ENCODE measurements at places on chromosomes 6 and 20.

DNA sequence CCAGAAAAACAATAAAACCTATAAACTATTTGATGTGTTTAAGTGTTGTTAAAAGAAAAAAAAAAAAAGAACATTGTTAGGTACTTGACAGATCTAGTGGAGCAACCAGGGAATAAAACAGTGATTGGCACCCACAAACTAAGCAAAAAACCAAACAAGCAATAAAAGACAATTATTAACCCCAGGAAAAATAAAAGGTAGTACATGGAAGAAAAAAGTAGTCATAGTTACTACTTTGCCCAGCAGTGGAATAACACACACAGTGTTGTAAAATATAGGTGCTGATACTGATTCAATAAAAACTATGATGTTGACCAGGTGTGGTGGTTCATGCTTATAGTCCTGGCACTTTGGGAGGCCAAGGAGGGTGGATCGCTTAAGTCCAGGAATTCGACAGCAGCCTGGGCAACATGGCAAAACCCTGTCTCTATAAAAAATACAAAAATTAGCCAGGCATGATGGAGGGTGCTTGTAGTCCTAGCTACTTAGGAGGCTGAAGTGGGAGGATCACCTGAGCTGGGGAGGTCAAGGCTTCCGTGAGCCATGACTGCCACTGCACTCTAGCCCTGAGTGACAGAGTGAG is 43.9 kb downstream of the PIGU start:
- DNase-seq = no peak

DNA sequence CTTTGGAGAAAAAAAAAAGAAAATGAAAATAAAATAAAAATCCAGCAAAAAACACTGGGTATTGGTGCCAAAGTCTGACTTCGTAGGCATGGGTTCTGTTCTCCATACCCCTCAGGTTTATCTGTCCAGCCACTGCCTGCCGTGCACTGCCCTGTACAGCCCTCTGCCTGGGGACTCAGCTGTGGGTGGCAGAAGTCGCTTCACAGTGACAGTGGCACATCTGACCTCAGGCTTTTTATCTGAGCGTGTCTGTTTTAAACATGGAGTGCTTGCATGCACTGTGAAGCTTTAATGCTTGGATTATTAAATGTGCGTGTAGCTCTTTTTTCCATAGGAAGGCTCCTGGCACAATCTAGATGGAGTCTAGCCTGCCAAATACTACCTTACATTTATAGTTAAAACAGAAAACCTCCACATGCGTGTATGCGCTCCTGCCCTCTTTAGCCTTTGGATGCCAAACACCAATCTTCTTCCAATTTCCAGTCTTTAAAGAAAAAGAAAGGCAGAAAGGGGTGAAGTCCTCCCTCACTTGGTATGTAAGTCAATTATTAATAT is 375.5 kb downstream of the UTRN start:
- DNase-seq = no peak

- DNase-seq = no peak
Measured at GRCh38 chr6:12012558-12013306, 620 bp downstream of the HIVEP1 start.

GRCh38 chr20:16951876-16952275 is 203.7 kb downstream of the OTOR start:
- DNase-seq = no peak

DNA sequence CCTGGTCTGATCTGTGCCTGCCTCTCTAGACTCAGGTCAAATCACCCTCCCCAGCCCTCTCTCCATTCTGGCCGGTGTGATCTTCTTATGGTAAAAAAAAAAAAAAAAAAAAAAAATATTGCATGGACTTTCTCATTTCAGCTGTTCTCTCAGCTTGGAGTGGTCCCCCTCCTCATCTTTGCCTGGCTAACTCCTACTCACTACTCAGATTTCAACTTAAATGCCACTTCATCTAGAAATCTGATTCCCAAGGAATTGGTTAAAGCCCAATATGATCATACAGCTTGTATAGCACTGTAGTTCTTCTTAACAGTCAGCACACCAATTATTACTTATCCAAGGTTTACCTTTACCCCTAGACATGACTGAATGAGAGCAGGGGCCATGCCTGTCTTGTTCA is 105.9 kb upstream of the CARMIL1 start:
- DNase-seq = no peak

- no peak for DNase-seq
Measured at GRCh38 chr6:31764198-31764597, 1.7 kb downstream of the SAPCD1 start.

- DNase-seq = no peak
Measured at GRCh38 chr20:382291-383115, 1.9 kb downstream of the TRIB3 start.

GRCh38 chr6:6057442-6058053 is 50.8 kb upstream of the NRN1 start:
- DNase-seq = no peak

DNA sequence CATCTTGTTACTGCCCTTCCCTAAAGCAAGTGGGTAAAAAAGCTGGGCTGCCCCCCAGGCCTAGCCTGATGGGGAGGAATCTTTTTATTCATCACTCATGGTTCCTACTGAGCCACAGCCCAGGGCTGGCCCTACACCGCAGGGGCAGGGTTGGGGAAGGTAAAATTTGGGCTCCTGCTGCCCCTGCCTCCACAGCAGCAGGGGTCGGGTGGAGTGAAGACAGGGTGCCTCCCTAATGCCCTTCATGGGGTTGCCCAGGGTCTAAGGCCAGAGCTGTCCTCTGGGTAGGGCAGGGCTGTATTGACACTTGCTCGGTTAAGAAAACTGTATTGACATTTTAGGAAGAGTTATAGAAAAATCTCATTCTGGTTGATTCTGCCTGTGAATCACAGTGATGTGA is 8.9 kb upstream of the PSMG4 start:
- DNase-seq = no peak

GRCh38 chr6:116497113-116497676 is 14.2 kb upstream of the CALHM5 start:
- no peak for DNase-seq

DNA sequence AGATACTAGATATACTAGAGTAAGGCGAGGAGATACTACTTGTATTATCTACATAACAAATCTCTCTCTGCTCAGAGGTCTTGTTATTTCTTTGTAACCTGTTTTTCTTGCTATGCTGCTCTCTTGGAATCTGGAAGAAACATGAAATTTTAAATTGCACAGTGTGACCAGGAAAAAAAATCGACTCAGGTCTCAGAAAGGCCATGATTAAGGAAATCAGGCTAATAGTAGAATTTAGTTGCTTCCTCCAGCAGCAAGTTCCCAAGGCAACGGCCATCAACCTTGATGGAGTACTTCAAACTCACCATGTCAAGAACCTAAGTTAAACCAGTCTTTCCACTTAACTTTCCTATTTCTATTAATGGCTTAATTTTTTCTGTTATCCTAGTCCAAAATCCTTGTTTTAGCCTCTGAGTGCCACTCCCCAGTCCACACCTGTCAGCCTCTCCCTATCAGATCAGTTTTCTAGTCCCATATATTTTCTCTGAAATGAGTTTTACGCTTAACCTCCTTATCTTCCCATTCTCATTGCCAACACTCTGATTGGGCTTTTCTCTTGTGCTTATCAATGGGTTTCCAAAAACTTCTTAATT is 87.7 kb upstream of the BEND3 start:
- no peak for DNase-seq

DNA sequence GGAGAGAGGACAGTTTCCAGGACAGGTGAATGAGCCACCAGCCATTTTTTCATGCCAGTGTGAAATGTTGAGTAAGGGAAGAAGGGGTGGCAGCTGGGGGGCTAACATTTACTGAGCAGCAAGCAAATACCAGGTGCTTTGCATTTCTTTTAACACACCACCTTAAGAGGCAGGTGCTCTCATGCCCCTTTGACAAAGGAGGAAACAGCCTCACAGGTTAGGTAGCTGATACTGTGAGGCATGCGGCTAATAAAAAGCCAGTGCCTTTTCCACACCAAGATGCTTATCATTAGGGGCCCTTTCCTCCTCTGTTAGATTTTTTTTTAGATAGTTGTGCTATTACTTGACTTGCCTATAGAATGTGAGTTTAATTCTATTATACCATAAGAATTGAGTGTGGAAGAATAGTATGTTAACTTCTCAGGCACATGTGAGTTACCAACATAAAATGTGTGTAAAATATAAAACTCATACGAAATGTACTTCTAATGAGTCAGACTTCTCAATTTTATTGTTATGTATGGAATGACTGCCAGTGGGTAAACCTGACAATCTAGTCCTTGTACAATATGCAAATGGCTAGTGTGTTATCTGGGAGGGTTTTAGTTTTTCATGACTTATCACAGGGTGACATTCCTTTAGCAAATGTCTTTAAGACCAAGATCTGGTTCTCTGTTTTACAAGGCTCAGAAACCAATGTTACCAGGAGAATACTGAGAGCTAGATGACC is 260.0 kb downstream of the TMEM242 start:
- DNase-seq = no peak

GRCh38 chr6:5865506-5866031 is 141.2 kb downstream of the NRN1 start:
- no peak for DNase-seq

GRCh38 chr6:27556406-27556805 is 83.5 kb upstream of the ZNF184 start:
- DNase-seq = no peak

- no peak for DNase-seq
Measured at GRCh38 chr20:5729348-5729747, 20.9 kb upstream of the SHLD1 start.

Data from NCI-H2081 treated with DMSO at 0.1 percent for 48 hours (cell line).